ENCODE measurements at places on chromosomes 7 and 10.

DNA sequence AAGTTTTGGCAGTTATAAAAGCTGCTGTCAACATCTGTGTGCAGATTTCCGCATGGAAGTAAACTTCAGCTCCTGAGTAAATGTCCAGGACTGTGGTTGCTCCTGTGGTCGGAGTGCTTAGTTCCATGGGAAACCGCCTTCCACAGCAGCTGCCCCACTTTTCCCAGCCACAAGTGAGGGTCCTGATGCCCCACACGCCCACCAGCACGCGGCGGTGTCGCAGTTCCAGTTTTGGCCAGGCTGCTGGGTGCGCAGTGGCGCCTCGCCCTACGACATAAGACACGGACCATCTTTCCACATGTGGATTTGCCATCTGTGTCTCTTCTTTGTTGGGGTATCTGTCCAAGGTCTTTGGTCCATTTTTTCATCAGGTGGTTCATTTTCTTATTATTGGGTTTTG lies 167.1 kb downstream of the DIP2C start:
- DNase-seq, result no peak

GRCh38 chr7:15855525-15856109 lies 169.1 kb upstream of the MEOX2 start:
- no peak for DNase-seq

GRCh38 chr10:13105184-13105583 lies 5.2 kb downstream of the OPTN start:
- DNase-seq, result no peak

DNA sequence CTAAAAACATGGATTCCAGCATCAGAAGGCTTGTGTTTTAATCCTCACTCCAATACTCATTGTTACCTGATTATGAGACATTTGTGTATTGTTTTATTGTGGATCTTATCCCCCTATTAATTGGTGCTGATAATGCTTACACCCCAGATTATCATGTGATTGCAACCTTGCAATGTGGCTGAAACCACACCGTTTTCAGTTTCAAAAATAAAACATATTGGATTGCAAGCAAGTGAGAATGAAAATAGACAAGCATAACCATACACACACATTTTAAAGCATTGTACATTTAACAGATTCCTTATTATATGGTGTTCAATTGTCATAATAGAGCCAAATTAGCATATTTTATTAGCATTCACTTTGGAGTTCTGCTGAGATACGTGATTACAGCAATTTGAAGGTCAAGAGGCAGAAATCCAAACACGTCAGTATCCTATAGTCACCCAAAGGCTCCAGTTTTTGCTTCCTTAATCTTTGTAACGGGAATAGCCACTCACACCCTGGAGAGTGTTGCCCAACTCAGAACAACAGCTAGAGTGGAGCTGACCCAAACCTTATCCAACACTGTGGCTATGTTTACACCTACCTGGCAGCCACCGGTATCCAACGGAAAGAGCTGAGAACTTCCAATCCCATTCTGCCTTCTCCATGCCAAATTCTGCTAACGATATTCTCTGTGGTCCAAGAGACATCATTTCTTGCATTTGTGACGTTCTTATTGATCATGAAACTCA lies 317.1 kb upstream of the KLF6 start:
- DNase-seq, result no peak

DNA sequence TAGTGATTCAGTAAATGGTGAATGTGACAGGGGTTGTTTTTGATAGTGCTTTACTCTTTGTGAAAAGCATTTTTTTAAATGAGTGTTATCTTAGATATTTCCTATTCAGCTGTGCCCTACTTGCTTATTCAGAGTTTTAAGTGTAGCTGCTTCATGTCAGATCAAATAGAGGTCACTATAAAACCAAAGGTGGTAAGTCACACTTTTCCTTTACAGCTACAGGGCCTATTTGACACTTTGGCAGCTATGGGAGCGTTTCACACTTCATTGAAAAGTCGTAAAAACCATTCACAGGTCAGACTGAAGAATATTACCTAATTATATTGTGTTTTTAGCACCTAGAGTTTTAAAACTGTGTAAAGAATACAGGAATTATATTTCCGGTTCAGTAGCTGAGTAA lies 67.3 kb downstream of the ANKIB1 start:
- DNase-seq, result no peak

- no peak for DNase-seq
Observed at GRCh38 chr7:138816650-138817049, 18.7 kb upstream of the ATP6V0A4 start.

DNA sequence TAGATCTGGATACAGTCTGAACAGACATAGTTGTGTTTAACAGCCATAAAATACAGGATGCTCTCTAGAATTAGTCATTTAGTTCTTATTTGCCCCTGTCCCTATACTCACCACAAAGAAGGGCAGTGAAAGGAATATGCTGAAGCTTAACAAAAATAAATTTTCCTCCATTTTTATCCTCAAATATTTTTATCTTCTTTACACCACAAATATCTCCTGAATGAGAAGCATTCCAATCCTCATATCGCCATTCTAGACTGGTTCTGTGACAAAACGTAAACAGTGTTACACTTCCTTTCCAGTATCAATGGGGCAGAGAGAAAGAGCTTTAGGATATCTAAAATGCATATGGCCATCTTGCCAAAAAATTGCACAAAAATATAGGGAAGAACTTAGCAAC lies 1.6 kb downstream of the OR9A2 start:
- DNase-seq, result no peak

DNA sequence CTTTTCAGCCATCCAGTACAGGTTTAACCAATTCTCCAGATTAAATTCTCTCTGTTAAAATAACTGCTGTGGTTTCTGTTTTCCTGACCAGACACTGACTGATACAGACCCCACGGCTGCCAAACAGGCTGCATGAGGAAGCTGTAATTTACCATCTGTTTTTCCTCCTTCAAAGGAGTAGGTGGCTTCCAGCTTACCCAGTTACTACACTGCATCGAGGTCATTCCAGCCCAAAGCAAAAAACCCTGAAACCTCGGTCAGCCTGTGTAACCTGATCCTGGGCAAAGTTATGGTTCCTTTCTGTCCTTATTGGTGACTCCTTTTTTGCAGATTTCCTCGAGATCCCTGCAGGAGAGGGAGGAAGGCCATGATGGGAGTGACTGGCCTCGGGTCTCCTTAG lies 27.9 kb upstream of the LOXL4 start:
- no peak for DNase-seq

GRCh38 chr10:33735464-33735923 lies 401.0 kb upstream of the NRP1 start:
- DNase-seq, result no peak

DNA sequence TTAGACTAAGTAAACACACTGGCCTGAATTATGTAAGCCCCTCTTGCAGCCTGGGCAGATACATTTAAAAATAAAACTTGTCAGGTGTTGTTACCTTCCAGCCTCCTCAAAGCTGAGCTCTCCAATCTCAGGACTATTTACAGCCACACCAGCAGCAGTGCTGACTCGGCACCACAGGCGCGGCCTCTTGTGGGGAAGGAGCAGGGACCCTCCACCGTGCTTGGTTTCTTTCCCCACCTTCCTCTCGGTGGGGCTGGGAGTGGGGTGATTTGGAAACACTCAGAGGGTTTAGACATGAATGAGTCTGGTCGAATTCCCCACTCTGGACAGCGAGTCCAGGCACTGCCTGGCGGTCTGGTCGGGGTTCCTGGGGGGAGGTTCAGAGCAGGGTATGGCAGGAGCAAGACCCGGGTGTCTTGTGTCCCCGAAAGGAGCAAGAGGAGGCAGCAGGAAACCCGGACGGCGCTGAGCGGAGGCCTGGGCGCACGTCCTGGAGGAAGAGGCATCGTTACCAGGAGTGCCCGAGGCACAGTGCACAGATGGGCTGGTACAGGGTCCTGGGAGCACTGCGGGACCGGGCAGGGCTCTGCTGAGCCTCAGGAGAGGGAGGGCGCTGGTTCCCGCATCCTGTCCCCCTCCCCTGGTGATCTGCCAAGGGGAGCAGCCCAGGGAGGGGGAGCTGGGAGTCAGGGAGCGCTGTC lies 29.2 kb upstream of the CFAP46 start:
- no peak for DNase-seq

- DNase-seq, result no peak
Observed at GRCh38 chr7:47288060-47288459, 293.9 kb downstream of the TNS3 start.

GRCh38 chr7:23604296-23604640 lies 7.1 kb downstream of the CCDC126 start:
- no peak for DNase-seq

GRCh38 chr7:46032942-46033341 lies 111.9 kb upstream of the IGFBP3 start:
- DNase-seq, result no peak

DNA sequence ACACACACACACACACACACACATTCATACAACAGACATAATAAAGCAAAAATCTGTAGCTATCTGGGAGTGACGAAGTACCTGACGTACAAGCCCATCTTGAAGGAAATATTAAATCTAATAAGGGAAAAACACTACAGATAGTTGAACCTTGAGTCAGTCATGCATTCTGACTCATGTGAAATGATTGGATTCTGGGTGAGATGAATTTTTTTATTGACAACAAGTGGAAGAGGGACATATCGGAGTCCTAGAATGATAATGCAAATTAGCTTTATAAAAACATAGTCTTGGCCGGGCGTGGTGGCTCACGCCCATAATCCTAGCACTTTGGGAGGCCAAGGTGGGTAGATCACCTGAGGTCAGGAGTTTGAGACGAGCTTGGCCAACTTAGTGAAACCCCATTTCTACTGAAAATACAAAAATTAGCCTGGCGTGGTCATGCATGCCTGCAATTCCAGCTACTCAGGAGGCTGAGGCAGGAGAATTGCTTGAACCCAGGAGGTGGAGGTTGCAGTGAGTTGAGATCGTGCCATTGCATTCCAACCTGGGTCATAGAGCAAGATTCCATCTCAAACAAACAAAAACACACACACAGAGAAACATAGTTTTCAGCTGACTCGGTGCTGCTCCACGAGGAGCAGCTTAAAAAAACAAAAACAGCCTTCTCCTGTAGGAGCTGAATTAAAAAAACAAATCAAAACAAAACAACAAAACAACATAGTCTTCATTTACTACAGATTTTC lies 154.4 kb upstream of the MKLN1 start:
- DNase-seq, result no peak

GRCh38 chr10:28282336-28282735 lies 20.5 kb downstream of the MPP7 start:
- DNase-seq, result no peak

DNA sequence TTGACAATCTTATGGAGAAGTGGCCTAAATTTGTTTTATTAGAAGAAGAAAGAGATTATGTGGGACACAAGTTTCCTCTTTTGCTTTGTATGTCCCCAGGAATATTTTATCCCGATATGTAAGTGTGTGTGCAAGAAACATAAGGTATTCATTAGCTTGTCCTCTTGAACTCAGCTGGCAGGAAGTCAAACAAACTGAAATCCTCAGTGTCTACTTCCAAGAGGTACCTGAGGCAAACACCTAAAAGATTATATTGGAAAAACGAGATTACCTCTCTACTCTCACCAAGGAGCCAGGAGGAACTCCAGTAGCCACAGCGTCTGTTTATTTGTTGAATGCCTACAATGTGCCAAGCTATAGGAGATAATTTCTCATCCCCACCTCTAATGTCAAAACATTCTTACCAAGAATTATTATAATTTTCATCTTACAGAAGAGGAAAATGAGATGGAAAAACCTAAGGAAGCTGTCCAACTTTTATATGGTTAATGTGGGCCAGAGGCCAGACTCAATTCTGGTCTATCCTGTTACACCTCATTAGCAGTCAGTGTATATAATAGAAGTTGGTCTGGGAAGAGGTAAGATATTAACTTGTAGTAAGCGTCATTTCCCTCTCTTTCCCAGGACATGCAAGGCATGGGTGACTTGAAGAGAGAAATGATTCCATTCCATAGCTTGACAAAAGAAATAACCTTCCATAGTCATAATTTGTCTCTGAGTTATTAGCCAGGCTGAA lies 692.7 kb downstream of the MAGI2 start:
- no peak for DNase-seq

- no peak for DNase-seq
Observed at GRCh38 chr10:103651783-103652476, 158.4 kb downstream of the NEURL1 start.

DNA sequence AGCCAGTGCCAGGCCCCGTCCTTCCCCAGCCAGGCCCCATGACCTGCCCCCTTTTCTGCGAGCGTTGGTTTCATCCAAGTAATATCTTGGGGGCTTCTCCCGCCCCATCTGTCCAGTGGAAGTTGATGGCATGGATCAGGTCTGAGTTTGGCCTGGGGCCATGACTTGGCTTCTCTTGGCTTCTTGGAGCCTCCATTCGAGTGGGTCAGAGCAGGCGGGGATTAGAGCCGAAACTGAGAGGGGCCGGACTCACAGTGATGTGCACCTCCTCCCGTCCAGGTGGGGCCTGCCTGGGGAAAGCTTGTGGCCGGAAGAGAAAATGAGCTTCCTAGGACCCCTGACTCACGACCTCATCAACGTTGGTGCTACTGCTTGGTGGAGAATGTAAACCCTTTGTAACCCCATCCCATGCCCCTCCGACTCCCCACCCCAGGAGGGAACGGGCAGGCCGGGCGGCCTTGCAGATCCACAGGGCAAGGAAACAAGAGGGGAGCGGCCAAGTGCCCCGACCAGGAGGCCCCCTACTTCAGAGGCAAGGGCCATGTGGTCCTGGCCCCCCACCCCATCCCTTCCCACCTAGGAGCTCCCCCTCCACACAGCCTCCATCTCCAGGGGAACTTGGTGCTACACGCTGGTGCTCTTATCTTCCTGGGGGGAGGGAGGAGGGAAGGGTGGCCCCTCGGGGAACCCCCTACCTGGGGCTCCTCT lies 15.1 kb upstream of the LIMK1 start:
- no peak for DNase-seq

DNA sequence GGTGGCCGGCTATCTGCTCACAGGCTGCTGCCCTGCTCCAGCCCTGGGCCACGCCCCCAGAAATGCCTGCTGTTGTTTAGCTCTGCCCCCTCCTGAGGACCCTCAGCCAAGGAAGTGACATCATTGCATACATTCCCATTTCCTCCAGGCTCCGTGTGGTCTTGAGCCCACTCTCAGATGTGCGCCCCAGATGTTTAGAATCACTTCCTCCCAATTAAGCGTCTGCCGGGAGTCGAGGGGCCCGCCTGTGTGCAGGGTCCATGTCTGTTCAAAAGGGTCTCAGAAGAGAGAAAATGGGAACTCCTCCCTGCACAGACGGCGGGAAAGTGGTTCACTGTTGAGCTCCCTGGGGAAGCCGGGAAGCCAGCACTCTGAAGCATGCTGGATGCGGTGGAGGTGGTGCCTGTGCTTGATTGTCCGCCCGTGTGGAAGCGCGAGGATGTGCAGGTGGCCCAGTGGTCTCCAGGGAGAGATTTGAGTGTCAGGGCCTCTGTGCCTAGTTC lies 116.9 kb upstream of the PPIF start:
- no peak for DNase-seq

- DNase-seq, result no peak
Observed at GRCh38 chr10:50929670-50930069, 44.2 kb upstream of the A1CF start.

- DNase-seq, result peak; percentile 48
Observed at GRCh38 chr10:75967491-75967890, 536.1 kb downstream of the LRMDA start.

- DNase-seq, result no peak
Observed at GRCh38 chr7:17380736-17381662, 82.5 kb downstream of the AHR start.

- DNase-seq, result no peak
Observed at GRCh38 chr7:54354436-54354835, 187.7 kb upstream of the VSTM2A start.
